Erythroblast (primary cell): ENCODE measurements at places on chromosomes 1 and 21.
A peak's percentile ranks its signal among the peaks of the same experiment; 100 is the strongest.

DNA sequence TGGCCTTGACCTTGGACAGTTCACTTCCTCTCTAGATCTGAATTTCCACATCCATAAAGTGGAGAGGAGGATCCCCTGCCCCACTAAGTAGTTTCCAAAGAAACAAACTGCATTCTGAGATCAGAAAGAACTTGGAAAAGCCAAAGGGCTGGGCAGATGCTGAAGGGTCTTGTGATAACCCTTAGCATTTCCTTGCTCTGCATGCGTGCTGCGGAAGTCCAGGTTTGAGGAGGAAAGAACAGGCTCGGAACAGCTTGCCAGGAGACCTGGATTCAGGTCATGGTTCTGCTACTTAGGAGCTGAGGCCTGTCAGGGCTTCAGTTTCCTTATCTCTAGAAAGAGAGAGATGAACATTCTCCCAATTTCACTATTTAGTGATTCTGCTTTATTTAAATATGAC, 27.2 kb downstream of the IGFN1 start:
- DNase-seq: no peak

GRCh38 chr1:227532019-227532619, 31.2 kb upstream of the ZNF678 start:
- DNase-seq: no peak

DNA sequence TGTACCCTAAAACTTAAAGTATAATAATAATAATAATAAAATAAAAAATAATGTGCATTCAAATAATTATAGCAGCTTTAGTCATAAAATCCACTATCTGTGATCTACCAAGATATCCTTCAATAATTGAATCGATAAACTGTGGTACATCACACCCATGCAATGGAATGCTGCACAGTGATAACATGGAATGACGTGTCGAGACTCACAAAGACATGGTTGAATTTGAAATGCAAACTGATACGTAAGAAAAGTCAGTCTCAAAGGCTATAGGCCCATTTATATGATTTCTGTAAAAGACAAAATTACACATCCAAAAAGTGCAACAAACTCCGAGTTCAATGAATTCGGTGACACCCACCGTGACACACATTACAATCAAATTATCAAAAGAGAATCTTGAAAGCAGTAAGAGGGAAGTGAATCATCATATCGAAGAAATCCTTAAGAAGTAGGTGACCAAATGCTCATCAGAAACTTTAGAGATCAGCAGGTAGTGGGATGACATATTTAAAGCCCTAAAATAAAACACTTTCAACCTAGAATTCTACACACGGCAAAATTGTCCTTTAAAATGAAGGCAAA, 5.2 kb upstream of the SPRR2E start:
- DNase-seq: no peak

- no peak for DNase-seq
Measured at GRCh38 chr1:229669333-229669732, 43.3 kb downstream of the URB2 start.

- DNase-seq: no peak
Measured at GRCh38 chr1:158024737-158025136, 31.3 kb downstream of the KIRREL1 start.

DNA sequence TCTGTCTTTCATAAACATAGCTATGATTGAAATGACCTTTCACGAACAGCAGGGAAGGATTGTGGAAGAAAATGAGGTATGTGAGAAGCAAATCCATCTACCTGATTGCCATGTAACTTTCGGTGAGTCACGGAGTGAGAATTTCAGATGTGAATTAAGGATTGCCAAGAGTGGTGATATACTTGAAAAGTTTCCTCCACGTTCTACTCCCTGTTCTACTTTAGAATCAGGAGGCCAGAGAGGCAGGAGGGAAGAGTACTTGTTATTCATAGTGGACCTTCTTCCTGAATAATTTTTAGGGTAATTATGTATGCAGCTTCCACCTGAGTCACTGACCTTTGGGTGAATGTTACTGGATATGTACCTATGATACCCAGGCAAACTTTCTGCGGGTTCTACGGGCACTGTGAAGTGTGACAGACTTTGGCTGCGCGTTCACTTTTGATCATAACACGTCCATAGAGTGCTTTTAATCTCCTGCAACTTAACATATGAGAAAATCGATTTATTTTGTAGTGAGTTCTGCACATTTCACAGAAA, 2.6 kb upstream of the KCNE1 start:
- DNase-seq: no peak

- no peak for DNase-seq
Measured at GRCh38 chr1:50661626-50662025, 238.4 kb upstream of the DMRTA2 start.

DNA sequence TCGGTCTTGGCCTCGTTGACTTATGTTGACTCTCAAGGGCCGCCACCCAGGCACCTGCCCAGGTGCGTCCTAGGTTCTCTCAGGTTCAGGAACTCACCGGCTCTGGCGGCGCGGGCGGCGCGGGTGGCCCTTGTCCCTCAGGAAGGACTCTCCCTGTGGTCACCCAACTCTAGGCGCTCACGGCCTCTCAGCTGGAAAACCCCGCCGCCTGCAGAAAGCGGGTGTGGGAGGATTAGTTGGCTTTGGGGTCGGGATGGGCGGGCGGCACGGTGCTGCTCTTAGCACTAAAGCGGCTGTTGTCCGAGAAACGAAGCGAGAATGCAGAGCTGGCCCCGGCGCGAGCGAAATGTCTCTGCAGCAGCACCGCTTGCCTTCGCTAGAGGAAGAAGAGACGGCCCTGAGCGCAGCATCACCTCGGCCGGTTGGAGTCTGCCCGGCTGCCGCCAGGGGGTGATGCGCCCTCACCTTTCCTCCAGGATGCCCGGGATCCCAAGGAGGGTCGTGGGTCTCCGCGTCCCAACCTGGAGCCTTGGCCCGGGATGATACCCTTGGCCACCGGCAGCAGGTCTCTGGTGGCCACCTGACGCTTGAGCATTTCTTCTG, 8.1 kb upstream of the TADA1 start:
- peak; percentile 27 for DNase-seq

DNA sequence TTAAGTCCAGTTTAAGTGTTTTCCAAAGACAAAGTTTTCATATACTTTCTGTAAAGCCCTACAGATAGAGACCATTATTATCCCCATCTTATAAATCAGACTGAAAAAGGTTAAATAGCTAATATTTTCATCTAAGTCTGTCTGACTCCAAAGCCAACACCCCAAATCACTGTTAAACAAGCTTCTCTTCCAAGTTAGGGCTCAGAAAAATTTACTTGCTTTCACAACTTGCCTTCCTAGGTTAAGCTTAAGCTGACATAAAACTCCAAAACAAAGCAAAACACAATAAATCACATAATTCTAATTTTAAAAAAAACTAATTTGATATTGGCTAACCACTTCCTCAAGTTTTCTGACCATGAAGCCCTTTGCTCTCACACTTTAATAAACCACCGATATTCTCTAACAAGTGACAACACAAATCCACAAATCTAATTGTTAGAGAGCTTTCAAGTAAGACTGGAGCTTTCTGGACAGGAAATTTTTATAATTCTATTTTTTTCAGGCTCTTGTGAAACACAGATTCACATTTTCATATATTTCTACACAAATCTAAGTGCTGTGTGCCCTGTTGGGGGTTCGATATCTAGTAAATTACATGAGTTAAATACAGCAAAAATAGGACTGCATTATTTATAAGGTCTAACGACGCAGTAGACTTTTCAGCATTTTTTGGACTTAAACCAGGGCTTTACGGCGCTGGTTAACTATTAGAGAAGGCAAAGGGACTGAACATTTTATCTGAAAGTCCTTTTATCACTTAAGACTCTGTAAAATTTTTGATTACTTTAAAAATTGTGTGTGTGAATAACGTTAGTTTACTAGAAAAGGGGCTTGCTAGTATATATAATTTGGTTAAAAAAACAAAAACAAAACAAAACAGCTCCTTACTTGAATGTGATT, 2.1 kb downstream of the GNG12 start:
- no peak for DNase-seq

DNA sequence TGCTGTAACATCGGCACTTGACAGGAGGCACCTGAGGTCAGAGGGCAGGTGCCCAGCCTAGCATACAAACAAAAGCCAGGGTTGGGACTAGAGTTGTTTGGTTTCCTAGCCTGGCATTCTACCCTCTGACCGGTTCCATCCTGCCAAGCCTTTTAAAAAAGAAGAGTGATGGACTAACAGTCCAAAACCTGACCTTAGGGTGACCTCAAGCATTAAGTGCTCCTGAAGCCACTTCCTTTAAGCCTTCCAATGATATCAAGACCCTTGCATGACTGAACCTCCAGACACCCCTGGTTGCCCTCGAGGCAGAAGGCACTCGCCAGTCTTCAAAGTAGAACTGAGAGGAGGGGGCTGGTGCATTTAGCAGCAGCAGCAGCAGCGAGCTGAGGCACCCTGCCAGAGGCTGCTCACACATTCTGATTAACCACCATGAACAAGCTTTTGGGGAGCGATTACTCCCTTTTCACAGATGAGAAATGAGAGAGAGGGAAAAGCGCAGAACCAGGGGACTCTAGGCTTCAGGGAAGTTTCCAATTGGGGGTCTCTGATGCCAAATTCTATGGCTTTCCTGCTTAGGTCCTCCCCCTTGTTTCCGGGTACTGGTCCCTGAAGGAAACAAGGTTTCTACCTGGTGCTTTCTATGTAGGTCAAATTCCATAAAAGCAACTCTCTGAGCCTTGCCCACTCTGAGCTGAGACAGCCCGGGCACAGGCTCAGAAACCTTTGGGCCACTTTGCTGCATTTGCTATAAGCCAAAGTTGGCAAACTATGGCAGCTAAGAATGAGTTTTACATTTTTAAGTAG, 9.2 kb downstream of the SLC2A1 start:
- DNase-seq: peak; percentile 85

- no peak for DNase-seq
Measured at GRCh38 chr1:158248118-158248517, 6.1 kb upstream of the CD1A start.

- peak; percentile 88 for DNase-seq
Measured at GRCh38 chr1:2229037-2229864, 1.1 kb downstream of the SKI start.

DNA sequence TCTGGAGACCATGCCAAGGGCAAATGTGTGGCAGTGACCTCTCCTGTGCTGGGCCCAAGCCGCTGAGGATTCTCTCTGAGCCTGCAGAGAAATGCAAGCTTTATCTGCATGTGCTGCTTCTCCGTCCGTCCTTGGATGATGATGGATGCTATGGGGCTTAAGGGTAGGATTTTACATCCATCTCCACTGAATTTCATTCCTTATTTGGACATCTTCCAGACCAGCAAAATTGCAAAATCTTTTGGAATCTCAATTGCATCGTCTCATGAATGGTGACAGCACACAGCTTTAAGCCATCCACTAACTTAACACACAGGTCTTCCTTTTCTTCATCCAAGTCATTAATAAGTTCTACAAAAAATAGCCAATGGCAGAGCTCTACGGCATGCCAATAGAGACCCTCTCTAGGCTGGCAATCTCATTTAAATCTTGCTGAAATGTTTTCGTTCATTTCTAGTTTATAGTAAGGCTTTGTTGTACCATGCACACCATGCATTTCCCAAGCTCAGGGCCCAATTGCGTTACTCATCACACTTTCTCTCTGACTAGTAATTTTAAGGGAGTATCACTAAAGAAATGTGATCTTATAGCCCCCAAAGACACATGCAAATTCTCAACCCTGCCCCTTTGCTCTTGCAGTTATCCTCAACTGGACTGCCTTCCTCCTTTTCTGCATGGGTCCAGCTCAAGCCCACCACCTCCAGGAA, 11.1 kb downstream of the BATF3 start:
- no peak for DNase-seq

DNA sequence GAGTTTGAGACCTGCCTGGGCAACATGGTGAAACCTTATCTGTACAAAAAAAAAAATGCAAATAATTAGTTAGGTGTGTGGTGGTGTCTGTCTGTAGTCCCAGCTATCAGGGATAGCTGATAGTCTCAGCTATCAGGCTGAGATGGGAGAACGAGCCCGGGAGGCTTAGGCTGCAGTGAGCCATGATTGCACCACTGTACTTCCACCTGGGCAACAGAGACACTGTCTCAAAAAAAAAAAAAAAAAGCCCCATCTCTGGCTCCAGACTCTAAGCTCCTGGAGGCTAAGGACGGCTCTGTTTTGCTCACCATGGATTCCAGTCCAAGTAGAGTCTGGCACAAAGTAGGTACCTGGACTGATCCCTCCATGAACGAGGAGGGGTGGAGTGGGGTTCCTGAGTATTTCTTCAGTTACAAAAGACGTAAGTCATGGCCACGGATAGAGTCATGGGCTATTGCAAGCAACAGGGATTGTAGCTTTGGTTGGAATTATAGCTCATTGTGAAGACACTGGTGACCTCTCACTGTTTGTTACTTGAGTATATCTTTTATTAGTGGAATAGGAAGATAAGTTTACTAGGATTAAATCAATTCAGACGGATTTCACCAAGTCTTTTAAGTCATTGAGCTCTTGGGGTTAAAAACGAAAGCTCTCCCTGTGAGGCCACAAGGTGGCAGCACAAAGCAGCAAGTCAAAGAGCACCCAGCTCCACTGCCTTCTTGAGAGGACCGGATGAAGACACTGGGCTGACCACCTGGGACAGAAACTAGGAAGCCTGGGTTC, 35.6 kb upstream of the TMEM61 start:
- DNase-seq: peak; percentile 78

GRCh38 chr1:68485431-68486022, 11.4 kb downstream of the DEPDC1 start:
- no peak for DNase-seq

- no peak for DNase-seq
Measured at GRCh38 chr21:44737706-44738354, 26.5 kb upstream of the TSPEAR start.

- no peak for DNase-seq
Measured at GRCh38 chr1:17201201-17202021, 3.5 kb upstream of the PADI1 start.

- DNase-seq: no peak
Measured at GRCh38 chr1:46517010-46517600, 27.5 kb downstream of the DMBX1 start.

- no peak for DNase-seq
Measured at GRCh38 chr1:45535988-45536766, 14.4 kb upstream of the AKR1A1 start.

- no peak for DNase-seq
Measured at GRCh38 chr1:156284757-156285156, 632 bp downstream of the TMEM79 start.

DNA sequence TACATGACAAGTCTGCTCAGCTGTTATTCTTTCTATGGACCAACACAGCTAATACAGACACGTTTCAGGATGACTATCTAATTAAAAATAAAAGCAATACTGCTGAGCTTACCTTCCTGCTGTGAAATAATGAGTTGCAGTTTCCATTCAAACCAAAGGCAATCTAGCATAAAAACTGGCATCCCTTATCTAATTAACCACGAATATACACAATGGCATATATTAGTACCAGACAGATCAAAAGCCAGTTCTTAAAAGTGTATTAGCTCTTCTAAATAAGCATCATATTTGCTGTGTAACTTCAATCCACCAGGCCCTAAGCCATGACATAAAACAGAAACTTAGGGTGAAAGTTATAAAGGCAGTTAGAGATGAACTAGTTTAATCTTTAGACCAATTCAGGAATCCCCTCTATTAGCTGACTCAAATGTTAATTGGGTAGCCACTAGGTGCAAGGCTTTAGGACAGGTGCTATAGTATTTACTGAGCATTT, 20.6 kb downstream of the TESK2 start:
- DNase-seq: no peak

- no peak for DNase-seq
Measured at GRCh38 chr1:88371436-88372023, 312.5 kb upstream of the PKN2 start.

GRCh38 chr1:119920104-119920968, 24.0 kb upstream of the ADAM30 start:
- peak; percentile 40 for DNase-seq

GRCh38 chr1:89966656-89967055, 28.3 kb upstream of the ZNF326 start:
- no peak for DNase-seq
